ENCODE measurements at places on chromosomes 16 and 17.

DNA sequence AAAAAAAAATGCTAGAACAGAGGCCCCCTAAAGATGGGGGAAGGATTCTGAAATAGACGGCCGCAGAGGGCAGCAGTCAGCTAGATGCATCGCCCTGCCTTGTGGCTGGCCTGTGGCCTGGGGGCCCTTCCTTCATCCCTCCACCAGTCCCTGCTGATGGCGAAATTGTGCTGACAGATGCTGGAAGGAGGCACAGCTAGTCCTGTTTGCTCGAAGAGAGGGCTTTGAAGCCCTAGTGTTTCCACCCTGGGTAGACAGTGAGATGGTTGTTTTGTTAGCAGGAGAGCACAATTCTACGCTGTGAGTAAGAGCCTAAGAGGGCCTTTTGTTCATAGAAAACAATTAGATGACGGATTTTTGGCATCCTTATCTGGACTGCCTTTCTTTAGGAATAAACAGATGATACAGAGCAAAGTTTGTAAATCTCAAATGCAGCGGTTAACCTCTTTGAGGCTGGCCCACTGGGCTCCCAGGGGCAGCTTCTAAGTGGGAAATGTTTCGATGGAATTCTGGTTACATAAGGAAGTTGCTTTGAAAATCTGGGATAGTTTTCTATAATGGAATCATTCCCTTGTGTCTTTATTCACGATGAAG lies 23.0 kb downstream of the VPS35L start:
- no peak for DNase-seq

GRCh38 chr16:12489357-12489990 lies 314.2 kb downstream of the CPPED1 start:
- no peak for DNase-seq

- DNase-seq: no peak
Observed at GRCh38 chr17:76354747-76355310, 1.1 kb upstream of the PRPSAP1 start.

GRCh38 chr17:43125133-43125966 lies at the start of gene BRCA1:
Gene BRCA1 (minus strand): TSS chr17:43125364. CDS start chr17:43124096, 1,268 bp downstream.
- peak; percentile 98 for DNase-seq

DNA sequence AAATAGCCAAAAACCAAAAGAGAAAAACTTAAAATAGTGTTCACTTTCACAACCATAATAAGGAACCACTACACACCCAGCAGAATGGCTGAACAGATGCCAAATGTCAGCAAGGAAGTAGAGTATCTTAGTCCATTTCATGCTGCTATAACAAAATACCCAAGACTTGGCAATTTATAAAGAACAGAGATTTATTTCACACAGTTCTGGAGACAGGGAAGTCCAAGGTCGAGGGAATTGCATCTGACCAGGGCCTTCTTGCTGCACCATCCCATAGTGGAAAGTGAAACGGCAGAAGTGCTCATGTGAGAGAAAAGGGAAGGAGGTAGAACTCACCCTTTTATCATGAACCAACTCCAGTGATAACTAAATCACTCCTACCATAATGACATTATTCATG lies 33.8 kb upstream of the CCL22 start:
- no peak for DNase-seq
